ENCODE measurements at places on chromosomes 1 and 21.

- no peak for DNase-seq
Observed at GRCh38 chr1:150111670-150112069, 38.0 kb upstream of the PLEKHO1 start.

DNA sequence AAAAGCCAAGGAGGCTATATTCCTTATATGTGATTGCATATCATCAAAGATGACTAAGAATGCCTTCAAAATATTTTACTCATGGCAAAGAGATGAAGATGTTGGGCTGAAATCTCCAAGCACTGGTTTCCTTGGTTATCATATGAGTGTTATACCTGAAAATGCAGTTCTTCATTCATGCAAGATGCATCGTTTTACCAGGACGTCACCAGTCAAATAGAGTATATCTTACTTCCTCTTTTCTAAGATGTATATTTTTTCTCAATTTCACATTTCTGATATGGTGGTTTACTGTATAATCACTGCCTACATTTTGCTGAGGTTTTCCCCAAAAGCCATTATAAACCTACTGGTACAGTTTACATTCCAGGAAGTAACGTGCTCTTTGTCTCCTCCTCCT lies 1085.7 kb downstream of the NCAM2 start:
- DNase-seq = no peak

DNA sequence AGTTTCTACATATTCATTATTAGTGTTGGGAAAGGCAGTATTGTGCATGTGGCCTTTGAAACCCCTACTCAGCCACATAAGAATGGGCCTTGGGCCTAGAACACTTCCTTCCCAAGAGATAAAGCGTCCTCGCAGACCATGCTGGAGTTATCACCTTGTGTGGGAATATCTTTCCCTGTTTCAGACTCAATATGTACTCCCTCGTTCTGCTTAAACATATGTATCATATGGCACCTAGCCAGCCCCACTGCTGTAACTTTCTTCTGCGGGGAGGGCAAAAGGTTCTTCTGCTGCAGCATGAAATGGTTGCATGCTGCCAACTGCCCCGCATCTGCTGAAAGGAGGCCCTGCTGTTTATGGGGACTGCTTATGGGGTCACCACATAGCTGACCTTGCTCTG lies 92.0 kb downstream of the CRB1 start:
- DNase-seq = no peak

DNA sequence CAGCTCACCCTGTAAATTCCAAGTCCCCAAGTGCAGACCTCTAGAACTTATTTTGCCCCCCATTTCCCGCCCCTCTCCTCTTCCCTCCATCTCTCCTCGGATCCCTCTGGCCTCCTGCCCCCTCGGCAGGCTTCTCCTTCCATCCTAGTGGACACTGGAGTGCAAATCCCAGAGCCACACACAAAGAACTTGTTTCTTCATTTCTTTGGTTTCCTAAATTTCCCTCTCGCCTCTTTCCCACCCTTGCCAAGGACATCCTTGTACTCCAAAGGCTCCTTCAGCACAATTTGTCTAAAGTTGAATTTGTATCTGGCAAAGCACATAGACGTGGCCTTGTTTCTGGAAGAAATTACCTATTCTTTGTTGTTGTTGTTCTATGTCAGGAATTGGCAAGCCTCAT lies 17.5 kb downstream of the UMODL1 start:
- DNase-seq = no peak

DNA sequence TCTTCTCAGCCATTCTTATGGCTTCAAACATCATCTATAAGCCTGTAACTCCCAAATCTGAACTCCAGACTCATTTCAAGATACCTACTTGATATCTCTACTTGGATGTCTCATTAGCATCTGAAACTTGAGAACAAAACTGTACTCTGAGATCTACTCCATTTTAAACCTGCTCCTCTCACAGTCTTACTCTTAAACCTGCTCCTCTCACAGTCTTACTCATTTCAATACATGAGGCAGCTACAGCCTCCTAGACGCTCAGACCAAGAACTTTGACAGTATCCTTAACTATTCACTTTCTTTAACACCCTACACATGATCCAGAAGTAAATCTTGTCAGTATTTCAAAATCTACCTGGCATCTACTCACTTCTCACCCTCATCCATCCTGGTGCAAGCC lies 54.3 kb downstream of the NBPF6 start:
- DNase-seq = no peak

DNA sequence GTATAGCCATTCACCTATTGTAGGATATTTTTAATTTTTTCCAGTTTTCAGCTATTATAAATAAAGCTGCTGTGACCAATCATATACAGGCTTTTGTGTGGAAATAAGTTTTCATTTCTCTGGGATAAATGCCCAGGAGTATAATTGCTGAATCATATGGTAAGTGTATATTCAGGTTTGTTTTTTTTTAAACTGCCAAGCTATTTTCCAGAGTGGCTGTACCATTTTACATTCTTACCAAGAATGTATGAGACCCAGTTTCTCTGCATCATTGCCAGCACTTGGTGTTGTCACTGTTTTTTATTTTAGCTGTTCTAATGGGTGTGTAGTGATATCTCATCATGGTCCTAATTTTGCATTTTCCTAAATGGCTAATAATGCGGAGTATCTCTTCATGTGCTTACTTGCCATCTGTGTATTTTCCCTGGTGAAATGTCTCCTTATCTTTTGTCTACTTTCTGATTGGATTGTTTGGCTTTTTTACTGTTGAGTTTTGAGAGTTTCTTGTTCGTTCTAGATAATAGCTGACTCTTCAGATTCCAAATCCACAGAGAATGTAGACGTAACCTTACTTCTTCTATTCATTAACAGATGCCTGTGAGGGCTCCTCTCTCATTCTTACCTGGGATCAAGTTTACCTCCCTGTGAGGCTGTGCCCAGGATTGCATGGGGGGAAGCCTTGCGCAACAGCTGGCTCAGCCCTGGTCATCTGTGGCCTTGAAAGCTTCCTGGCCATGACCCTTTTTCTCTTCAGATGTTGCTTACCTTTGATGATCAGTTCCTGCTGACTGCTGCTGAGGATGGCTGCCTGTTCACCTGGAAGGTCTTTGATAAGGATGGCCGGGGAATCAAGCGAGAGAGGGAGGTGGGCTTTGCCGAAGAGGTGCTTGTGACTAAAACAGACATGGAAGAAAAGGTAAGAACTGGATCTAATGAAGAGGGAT lies 42.6 kb downstream of the CFAP57 start:
- no peak for DNase-seq

DNA sequence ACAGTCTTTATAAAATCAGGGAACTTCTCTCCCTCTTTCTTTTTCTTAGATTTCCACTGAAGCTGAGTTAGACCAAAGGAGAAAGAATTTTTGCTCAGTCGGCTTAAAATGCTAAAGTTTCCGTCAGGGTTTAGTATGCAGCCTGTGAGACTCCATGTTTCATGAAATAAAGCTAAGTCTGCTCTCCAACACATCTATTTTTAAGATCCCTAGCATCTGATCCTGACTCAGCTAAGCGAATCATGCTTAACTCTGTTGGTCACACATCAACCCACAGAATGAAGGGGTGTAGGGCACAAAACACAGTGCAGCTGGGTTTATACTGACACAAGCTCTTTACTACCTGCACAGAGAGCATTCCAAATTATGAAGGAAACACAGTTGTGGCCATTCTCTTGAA lies 102.4 kb upstream of the ZNF281 start:
- DNase-seq = no peak

DNA sequence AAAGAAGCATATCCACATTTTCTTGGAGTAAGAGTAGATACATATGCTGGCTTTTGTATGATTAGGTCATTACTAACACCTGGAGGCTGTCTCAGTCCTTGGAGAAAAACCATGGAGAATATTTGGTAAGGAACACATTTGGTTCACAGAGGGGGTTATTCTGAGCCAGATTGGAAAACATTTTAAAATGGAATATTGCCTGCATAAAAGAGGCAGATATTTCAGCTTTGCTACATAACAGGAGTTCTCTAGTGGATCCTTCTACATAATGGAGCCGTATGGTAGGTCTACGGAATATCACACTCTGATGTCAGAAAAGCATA lies 415.1 kb downstream of the ADGRL2 start:
- no peak for DNase-seq

DNA sequence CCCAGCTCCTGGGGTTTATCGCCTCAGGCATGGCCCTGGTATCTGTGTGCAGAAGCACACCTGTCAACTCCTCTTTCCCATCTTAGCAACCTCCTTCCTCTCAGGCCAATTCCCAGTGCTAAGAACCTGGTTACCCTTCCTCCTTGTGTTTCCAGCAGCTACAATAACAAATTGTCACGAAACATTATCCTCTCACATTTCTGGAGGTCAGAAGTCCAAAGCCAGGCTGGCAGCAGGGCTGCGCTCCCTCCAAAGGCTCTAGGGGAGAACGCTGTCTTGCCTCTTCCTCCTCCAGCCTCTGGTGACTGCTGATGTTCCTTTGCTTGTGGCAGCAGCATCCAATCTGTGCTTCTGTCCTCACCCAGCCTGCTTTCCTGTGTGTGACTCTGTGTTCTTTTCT lies 10.7 kb upstream of the MRPS14 start:
- DNase-seq = no peak

DNA sequence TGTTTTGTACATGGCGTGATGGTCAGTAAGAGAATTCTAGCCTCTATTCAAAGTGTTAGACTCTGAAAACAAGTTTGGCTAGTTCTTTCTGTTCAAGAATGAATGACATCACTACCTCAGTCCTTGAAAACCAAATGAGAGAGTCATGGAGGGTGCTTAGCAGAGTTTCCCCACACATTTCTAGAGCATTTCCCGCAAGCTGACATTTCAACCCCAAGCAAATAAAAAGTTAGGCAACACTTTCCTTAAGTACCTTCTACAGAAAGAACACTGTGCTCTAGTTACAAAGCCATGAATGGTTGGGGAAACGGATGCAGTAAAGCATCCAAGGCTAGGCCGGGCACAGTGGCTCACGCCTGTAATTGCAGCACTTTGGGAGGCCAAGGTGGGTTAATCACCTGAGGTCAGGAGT lies 47.9 kb upstream of the SLC44A3 start:
- no peak for DNase-seq

GRCh38 chr1:43949678-43950077 lies 2.9 kb downstream of the IPO13 start:
- DNase-seq = no peak

- no peak for DNase-seq
Observed at GRCh38 chr1:46461017-46461808, 28.4 kb upstream of the DMBX1 start.

- no peak for DNase-seq
Observed at GRCh38 chr1:151537112-151537511, 3.0 kb upstream of the TUFT1 start.
